Tibial nerve (tissue), 4 donors: ENCODE measurements at places on chromosomes 1 and 21. TPM values are rescaled to one million over a fixed set of nuclear protein-coding genes. Genes with fewer than 3 reads are reported as not detected.

Gene TMEM82
- not detected for total RNA-seq

Gene PKLR
- 0.66 TPM for total RNA-seq

Gene GON4L
- 58.2 TPM for total RNA-seq

Gene ERO1B
- 12.9 TPM for total RNA-seq

Gene LAMC2
- 4.5 TPM for total RNA-seq

Gene DYNLT5
- total RNA-seq: 4.5 TPM

GRCh38 chr1:156655151-156655903, 13.4 kb downstream of the BCAN start:
- H3K27ac ChIP-seq: no peak overlapping the region
- no peaks in the 10 kb centered on the region for H3K36me3 ChIP-seq
- no peaks in the 10 kb centered on the region for H3K27me3 ChIP-seq
- H3K4me1 ChIP-seq: peaks cover 26% of the 10 kb centered on the region

- no peaks in the 10 kb centered on the region for H3K27me3 ChIP-seq
- H3K36me3 ChIP-seq: no peaks in the 10 kb centered on the region
- DNase-seq: no peak
- H3K4me1 ChIP-seq: no peaks in the 10 kb centered on the region
- H3K27ac ChIP-seq: no peak overlapping the region
These were observed 30.2 kb upstream of the CD101 start for GRCh38 chr1:116971258-116971860.

- H3K27me3 ChIP-seq: no peaks in the 10 kb centered on the region
- no peak overlapping the region for H3K27ac ChIP-seq
- H3K4me1 ChIP-seq: no peaks in the 10 kb centered on the region
These were observed 130.6 kb upstream of the BRINP3 start for GRCh38 chr1:190608282-190608681.

- H3K36me3 ChIP-seq: no peaks in the 10 kb centered on the region
- H3K4me3 ChIP-seq: no peak overlapping the region
- H3K27me3 ChIP-seq: no peaks in the 10 kb centered on the region
- H3K4me1 ChIP-seq: no peaks in the 10 kb centered on the region
- H3K27ac ChIP-seq: no peak overlapping the region
These were observed 933.4 kb downstream of the PLA2G4A start for GRCh38 chr1:187762118-187762517.

- no peaks in the 10 kb centered on the region for H3K4me1 ChIP-seq
- DNase-seq: no peak
- no peaks in the 10 kb centered on the region for H3K36me3 ChIP-seq
- no peak overlapping the region for H3K27ac ChIP-seq
- peaks cover 14% of the 10 kb centered on the region for H3K27me3 ChIP-seq
These were observed 51.3 kb upstream of the LRRN2 start for GRCh38 chr1:204736836-204737235.

DNA sequence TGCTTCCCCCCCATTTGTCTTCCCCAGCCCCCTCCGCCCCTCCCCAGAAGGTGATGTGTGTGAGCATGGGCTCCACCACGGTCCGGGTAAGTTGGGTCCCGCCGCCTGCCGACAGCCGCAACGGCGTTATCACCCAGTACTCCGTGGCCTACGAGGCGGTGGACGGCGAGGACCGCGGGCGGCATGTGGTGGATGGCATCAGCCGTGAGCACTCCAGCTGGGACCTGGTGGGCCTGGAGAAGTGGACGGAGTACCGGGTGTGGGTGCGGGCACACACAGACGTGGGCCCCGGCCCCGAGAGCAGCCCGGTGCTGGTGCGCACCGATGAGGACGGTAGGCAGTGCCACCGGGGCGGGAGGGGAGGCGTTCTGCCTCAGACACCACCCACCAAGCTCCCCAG, 52.2 kb upstream of the KDM4A start:
- H3K36me3 ChIP-seq: peaks cover 85% of the 10 kb centered on the region
- no peak for DNase-seq
- no peak overlapping the region for H3K27ac ChIP-seq
- no peak overlapping the region for H3K4me3 ChIP-seq
- H3K27me3 ChIP-seq: no peaks in the 10 kb centered on the region

- no peaks in the 10 kb centered on the region for H3K27me3 ChIP-seq
- DNase-seq: peak; percentile 47
- peak within 1 kb of the TSS; percentile 94 for H3K4me3 ChIP-seq
- peaks cover 9% of the 10 kb centered on the region for H3K4me1 ChIP-seq
- H3K27ac ChIP-seq: peak within 1 kb of the TSS; percentile 93
These were observed at the start of gene POMGNT1 for GRCh38 chr1:46197964-46198811. Gene POMGNT1, minus strand, starts transcription at chr1:46198434. Its CDS starts 613 bp downstream, at chr1:46197821.

GRCh38 chr1:181345146-181345545, 138.2 kb upstream of the CACNA1E start:
- DNase-seq: no peak
- no peaks in the 10 kb centered on the region for H3K27me3 ChIP-seq
- H3K36me3 ChIP-seq: no peaks in the 10 kb centered on the region
- no peaks in the 10 kb centered on the region for H3K4me1 ChIP-seq
- no peak overlapping the region for H3K4me3 ChIP-seq

GRCh38 chr21:16592381-16592780, 862.6 kb downstream of the USP25 start:
- H3K36me3 ChIP-seq: peaks cover 7% of the 10 kb centered on the region
- no peaks in the 10 kb centered on the region for H3K27me3 ChIP-seq
- H3K4me1 ChIP-seq: no peaks in the 10 kb centered on the region
- no peak overlapping the region for H3K4me3 ChIP-seq
- DNase-seq: no peak

DNA sequence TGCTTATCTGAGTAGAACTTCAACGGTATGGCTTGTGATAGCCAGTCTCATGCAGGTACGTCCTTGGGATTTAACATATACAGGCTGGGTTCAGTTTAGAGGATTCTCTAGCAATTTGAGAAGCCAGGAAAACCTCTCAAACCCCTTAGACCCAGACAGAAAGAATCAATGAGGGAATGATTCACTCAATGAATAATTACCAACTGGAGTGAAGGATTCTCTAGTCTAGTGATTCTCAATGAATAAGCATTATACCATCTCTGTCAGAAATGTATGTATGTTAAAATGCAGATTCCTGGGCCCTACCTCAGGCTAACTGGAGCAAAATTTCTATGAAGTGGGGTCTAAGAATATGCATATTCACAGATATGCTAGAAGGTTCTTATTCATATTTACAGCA, 54.5 kb upstream of the APP start:
- H3K4me1 ChIP-seq: no peaks in the 10 kb centered on the region
- no peaks in the 10 kb centered on the region for H3K27me3 ChIP-seq
- no peaks in the 10 kb centered on the region for H3K36me3 ChIP-seq
- DNase-seq: no peak
- H3K4me3 ChIP-seq: no peak overlapping the region
- H3K27ac ChIP-seq: no peak overlapping the region

- no peaks in the 10 kb centered on the region for H3K36me3 ChIP-seq
- H3K4me1 ChIP-seq: no peaks in the 10 kb centered on the region
- no peak overlapping the region for H3K27ac ChIP-seq
- DNase-seq: no peak
These were observed 156.0 kb downstream of the SLC45A1 start for GRCh38 chr1:8473891-8474300.

DNA sequence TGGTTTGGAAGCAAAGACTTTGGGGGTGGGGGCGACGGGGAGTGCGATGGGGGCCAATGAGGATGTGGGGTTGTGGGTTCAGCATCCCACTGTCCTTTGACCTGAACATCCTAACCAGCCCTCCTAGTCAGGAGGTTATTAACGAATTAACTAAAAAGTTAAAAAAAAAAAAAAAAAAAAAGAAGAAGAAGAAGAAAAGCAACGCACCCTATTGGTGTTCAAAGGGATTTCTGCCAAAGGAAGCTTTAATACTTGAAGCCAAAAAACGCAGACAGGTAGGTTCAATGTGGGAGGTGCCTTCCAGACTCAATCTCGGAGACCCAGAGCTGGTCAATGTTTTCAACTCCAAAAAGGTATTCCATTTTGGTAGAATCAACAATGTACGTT, 2.2 kb downstream of the CLIC6 start:
- H3K36me3 ChIP-seq: no peaks in the 10 kb centered on the region
- no peak overlapping the region for H3K27ac ChIP-seq
- peaks cover 36% of the 10 kb centered on the region for H3K4me1 ChIP-seq
- DNase-seq: no peak
- H3K4me3 ChIP-seq: peak overlapping the region; percentile 60
- H3K27me3 ChIP-seq: peaks cover 71% of the 10 kb centered on the region

GRCh38 chr1:197980457-197980856, 63.3 kb downstream of the LHX9 start:
- no peak overlapping the region for H3K27ac ChIP-seq
- H3K36me3 ChIP-seq: no peaks in the 10 kb centered on the region
- no peaks in the 10 kb centered on the region for H3K4me1 ChIP-seq
- no peak for DNase-seq
- no peak overlapping the region for H3K4me3 ChIP-seq

- no peak overlapping the region for H3K27ac ChIP-seq
- H3K36me3 ChIP-seq: no peaks in the 10 kb centered on the region
- no peak for DNase-seq
- H3K4me3 ChIP-seq: no peak overlapping the region
- no peaks in the 10 kb centered on the region for H3K4me1 ChIP-seq
- H3K27me3 ChIP-seq: no peaks in the 10 kb centered on the region
These were observed 78.2 kb downstream of the SLC16A1 start for GRCh38 chr1:112877750-112878149.

GRCh38 chr21:34875830-34876229, 173.3 kb downstream of the RUNX1 start:
- no peaks in the 10 kb centered on the region for H3K36me3 ChIP-seq
- no peaks in the 10 kb centered on the region for H3K27me3 ChIP-seq
- no peak for DNase-seq

DNA sequence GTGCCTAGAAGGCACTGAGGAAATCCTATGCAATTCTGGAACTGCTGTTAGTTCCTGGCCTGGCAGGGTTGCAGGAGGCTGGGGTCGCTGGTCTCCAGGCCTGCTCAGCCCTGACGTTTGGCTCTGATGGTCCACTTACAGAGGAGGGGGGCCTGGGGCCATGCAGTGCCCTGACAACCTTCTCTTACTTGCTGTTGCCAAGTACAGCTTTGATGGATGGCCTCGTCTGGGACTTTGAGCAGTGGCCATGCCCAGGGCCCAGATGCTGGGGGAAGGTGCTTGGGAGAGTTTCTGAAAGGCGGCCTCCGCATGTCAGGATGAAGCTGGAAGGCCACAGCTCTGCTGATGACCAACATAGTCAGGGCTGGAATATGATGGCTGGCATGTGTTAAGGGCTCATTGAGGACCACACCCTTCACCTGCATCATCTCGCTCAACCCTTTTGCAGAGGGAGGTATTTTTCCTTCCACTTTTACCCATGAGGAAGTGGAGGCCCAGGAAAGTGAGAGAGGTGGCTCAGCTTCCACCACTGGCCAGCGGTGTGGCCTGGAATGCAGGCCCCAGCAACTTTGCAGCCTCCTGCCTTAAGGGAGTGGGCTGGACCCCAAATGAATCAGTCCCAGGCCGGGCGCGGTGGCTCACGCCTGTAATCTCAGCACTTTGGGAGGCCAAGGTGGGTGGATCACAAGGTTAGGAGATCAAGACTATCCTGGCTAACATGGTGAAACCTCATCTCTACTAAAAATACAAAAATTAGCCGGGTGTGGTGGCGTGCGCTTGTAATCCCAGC, 34.7 kb upstream of the LRRC3 start:
- H3K4me3 ChIP-seq: no peak overlapping the region
- no peak for DNase-seq
- no peaks in the 10 kb centered on the region for H3K36me3 ChIP-seq

DNA sequence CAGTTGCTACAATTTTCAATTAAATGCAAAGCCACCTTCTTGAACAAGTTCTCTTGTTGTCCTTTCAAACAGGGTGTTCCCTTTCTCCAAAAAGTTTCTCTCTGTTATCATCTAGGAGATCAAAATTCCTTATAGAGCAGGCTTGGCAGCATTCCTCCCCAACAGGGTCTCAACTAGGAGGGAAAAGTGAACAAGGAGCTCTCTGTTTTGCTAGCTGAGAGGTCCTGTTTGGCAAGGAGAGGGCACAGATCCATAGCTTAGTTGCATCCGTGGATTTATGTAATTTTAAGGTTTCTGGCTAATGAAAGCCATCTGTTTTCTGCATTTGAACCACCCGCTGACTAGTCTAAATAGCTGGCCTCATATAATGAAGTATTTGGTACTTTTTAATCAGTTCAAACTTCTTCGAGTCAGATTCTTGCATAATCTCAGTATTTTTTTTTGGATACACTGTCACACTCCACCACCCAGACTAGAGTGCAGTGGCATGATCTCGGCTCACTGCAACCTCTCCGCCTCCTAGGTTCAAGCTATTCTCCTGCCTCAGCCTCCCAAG, 54.0 kb downstream of the APP start:
- no peak for DNase-seq
- no peaks in the 10 kb centered on the region for H3K36me3 ChIP-seq
- no peaks in the 10 kb centered on the region for H3K4me1 ChIP-seq
- no peak overlapping the region for H3K4me3 ChIP-seq
- H3K27me3 ChIP-seq: no peaks in the 10 kb centered on the region

DNA sequence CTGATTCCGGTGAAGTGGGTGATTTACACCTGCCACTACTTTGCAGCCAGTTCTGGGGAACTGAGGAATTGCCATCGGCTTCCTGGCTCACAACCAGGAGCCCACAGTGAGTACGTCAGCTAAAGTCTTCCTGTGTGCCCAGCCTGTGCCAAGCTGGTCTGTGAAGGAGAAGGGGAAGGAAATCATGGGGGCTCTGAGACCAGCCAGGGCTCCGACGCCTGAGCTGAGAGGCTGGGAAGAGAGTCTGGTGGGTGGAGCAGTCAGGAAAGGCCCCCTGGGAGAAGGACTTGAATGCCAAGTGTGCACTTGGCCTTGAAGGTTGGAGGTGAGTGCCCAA, 1.2 kb downstream of the LURAP1 start:
- H3K36me3 ChIP-seq: peaks cover 8% of the 10 kb centered on the region
- H3K27ac ChIP-seq: peak overlapping the region; percentile 88
- DNase-seq: no peak
- no peaks in the 10 kb centered on the region for H3K27me3 ChIP-seq

GRCh38 chr1:1246577-1247340, at the start of gene C1QTNF12:
Gene C1QTNF12, minus strand, starts transcription at chr1:1246722. Its CDS starts 32 bp downstream, at chr1:1246690.
- H3K4me1 ChIP-seq: peaks cover 24% of the 10 kb centered on the region
- no peak for DNase-seq
- H3K27me3 ChIP-seq: peaks cover 51% of the 10 kb centered on the region
- no peak within 1 kb of the TSS for H3K27ac ChIP-seq
